Stimulated activated naive CD4-positive, alpha-beta T cell treated with Interleukin-2 at 50 U/mL for 16 hours (primary cell): ENCODE measurements at places on chromosomes 6 and 20.
A peak's percentile ranks its signal among the peaks of the same experiment; 100 is the strongest.

DNA sequence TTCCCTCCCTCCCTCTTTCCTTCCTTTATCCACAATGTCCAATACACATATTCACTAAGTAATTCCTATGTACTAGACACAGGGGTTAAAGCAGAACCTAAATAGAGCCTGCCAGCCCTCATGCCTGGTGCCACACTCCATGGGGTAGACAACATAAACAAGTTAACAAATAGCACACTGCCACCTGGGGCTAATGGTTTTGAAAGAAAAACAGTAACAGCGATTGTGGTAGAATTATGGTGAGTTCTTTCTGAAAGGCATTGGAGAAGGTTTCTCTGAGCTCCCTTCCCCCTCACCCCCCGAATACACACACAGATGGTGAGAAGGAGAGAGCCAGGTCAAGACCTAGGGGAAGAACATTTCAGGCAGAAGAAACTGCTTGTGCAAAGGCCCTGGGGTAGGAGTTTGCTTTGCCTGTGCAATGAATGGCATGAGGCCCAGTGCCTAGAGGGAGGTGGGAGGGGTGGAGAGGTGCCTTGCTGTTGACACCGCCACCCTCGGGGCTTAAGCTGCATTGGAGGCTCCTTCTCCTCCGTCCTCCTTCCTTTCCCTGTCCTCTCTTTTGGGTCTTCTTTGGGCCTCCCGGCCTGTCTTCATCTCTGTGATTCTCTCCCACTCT, 502.4 kb upstream of the SULF2 start:
- no peak for DNase-seq

DNA sequence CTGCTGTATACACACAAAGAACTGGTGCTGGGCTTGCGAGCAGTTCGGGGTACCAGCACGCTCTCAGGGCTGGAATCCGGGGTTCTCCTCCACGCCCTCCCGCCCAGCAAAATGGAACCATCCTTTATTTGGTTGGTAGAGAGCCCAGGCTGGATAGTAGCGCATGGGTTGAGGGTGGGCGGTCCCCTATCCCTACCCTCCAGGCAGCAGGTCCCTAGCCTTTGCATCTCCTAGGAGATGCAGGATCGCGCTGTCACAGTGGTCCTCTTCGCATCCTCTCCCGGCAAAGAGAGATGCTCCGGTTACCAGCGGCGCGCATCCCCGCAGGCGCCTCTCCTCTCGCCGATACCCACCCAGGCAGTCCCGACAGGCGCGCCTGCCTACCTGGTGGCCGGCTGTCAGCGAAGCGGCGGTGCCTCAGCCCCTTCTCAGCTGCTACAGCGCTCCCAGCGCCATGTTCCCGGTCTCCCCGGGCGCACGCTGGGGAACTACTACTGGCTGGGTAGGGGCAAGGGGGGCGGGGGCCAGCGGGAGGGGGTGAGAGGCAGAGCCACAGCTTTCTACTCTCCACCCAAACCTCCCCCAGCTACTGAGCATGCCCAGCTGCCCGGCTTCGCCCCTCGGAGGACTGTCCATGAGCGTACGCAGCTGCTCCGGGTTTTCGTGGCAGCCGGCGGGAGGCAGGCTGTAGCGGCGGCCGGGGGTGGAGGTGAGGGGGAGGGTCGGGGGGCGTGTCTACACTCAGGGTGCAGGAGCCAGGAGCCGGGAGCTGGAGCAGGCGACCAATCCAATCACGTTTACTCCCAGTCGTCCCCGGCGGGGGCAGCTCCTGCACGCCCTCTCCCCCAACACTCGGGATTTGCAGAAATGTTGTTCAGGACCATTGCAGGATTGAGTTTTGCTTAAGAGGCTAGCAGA, at the start of gene PAK5:
PAK5 (minus strand) TSS at position 699 of the 918 bp plus-strand sequence. CDS start 194,748 bp downstream, outside the sequence.
- no peak for DNase-seq

DNA sequence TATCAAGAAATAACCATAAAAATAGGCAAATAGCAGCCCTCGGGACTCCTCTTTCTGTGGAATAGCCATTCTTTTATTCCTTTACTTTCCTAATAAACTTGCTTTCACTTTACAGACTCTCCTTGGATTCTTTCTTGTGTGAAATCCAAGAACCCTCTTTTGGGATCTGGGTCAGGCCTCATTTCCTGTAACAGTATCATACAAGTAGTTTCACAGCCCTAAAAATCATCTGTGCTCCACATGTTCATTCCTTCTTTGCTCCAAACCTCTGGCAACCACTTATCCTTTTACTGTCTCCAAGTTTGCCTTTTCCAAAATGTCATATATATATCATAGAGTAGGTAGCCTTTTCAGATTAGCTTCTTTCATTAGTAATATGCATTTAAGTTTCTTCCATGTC, 13.5 kb upstream of the NT5E start:
- no peak for DNase-seq

DNA sequence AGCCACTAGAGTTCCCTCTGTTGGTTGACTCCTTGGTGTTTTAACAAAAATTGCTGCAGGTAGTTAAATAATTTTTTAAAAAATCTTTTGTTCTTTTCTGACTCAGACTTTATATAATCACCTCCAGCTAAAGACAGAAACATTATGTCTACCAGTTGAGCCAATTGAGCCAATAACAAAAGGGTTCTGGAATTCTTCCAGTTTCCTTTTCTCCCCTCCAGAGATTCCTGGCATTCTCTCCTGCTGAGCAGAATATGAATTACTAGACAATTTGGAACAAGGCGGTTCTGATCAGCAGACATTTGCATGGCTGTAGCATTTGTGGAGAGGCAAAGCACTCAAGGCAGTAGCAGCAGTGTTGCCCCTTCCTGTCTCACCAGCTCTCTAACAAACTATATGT, 144.0 kb upstream of the SLC35B3 start:
- no peak for DNase-seq

- no peak for DNase-seq
These were observed 206.6 kb upstream of the CST7 start for GRCh38 chr20:24742436-24742835.

- DNase-seq = peak; percentile 3
These were observed 19.2 kb downstream of the MRPS18A start for GRCh38 chr6:43668151-43669028.

GRCh38 chr6:100880853-100881706, at the start of gene ASCC3:
TSS of gene ASCC3 (minus strand) at chr6:100881329. CDS start at chr6:100867997, 13,332 bp downstream.
- DNase-seq = peak; percentile 89

DNA sequence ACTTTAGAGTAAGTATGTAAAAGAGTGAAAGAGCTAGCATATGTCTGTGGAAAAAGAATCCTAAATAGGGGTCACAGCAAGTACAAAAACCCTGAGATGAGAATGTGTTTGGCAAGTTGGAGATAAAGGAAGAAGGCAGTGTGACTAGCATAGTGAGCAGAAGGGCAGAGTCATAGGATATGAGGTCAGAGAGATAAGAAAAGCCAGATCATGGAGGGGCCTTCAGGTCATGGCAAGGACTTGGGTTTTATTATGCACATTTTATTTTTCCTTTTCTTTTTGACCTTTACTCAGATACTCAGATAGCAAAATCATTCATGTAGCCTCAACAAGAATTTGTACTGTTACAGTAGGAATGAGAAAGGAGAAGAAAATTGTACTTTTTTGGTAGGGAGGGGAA, 138.0 kb downstream of the GJA1 start:
- DNase-seq = no peak

- DNase-seq = no peak
These were observed 96.7 kb downstream of the CD109 start for GRCh38 chr6:73792738-73793137.

- no peak for DNase-seq
These were observed 31.1 kb downstream of the UTRN start for GRCh38 chr6:144315981-144316861.

- peak; percentile 25 for DNase-seq
These were observed 66.7 kb downstream of the RPP21 start for GRCh38 chr6:30411515-30412207.

- no peak for DNase-seq
These were observed 62.8 kb downstream of the SNX9 start for GRCh38 chr6:157885876-157886275.

DNA sequence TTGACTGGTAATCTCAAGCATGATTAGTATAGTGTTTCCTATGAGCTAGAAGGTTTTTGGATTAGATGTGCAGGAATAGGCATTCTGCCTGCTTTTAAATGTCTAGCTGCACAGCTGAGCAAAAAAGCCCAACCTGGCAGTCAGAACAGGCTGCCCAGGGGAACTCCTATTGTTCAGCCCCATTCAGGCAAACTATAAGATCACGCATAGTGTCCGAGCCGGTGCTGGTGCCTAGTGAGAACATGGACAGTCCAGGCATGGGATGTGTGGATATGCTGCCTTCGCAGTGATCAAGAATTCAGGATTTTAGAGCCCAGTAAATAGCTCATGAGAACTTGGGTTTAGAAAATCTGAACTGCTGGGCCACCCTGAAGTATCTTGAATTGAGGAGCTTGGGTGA, 348.8 kb downstream of the UTRN start:
- no peak for DNase-seq

DNA sequence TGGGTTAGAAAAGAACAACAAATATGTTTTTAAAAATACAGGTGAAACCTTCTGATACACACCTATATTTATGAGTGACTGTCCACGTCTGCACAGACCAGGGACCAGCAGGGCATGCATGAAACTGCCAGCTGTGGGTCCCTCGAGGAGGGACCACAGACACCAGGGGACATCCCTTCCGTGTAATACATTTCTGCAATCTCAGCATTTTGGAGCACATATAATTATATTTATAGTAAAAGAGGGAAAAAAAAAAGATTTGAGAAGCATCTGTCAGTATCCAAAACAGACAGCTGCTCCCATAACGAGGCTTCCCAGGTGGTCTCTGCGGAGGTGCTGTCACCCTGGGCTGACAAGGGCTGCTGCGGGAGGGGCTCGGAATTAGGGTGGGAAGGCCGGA, 40.2 kb downstream of the PMEPA1 start:
- DNase-seq = no peak

DNA sequence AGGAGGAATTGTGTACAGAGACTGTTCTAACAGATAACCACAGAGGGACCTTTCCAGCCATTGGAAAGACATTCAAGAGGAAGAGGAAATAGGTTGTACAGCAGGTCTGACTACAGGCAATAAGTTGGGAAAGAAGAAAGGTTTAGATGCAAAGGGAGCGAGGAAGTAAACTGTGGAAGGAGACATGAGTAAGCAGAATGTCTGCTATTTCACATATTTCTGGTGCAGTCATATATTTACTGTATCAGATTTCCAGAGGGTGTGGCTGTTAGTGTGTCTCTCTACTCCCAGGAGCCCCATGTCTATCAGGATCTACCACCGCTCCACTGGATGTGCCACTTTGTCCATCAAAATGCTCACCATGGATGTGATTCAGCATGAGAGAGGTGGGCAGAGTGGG, 25.9 kb downstream of the MRS2 start:
- DNase-seq = no peak

- no peak for DNase-seq
These were observed 58.8 kb upstream of the MPC1 start for GRCh38 chr6:166441325-166442078.

GRCh38 chr6:32637219-32637880, at the start of gene HLA-DQA1:
TSS of gene HLA-DQA1 (plus strand) at chr6:32637406. CDS start at chr6:32637459, 53 bp downstream.
- no peak for DNase-seq

DNA sequence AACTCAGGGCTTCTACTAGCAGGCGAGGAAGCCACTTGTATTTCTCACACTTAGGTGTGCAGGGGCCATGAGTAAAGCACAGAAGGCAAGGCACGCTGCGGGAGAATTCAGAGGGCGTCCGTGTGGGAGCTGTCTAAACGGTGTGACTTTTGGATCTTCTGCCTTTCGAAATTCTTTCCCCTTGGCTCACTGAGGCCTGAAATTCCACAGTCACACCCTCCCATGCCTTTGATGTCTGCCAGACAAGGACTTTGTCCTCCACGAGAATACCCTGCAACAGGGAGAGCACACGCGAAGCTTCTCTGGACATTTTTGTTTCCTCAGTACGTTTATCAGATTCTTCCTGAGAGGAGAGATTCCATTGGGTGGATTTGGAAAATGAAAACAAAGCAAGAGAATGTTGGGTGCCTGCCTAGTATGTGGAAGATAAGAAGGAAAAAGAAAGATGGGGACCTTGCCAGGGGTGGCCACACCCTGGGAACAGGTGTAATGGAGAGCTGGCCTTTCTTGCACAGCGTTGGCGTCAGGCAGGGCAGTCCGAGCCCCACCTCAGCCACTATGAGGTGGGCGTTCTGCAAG, 235.7 kb downstream of the MYLK4 start:
- no peak for DNase-seq

- peak; percentile 18 for DNase-seq
These were observed 3.1 kb upstream of the CABLES2 start for GRCh38 chr20:62409931-62410745.

GRCh38 chr6:74534465-74535211, 671.2 kb downstream of the COL12A1 start:
- DNase-seq = no peak

DNA sequence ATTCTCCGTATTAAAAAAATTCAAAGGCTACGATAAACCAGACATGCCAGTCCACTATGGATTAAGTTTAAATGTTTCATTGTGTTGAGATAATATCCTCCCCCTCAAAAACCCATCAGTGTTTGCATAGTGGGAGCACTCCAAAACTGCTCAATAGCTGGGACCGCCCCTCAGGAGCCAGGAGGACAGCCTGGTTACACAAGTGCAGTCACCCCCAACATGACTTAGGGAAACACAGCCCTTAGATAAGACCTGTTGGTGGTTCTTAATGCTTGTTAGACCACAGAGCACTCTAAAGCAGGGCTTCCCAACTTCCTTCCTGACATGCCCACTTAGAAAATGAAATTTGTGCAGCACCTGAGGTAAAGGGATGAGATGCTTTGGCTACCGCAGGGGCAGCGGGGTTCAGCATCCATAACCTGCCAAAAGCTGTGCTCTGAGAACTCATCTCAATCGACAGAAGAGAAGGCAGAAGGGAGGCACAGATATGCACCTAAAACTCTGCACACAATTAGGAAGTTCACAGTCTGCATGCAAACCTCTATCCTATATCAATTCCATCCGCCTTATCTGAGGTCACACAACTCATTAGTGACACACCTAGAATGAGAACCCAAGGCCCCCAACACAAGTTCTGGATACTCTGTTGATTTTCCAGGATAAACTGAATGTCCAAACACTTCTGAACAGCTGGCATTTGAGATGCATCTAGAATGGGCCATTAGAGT, 74.3 kb downstream of the RALGAPA2 start:
- DNase-seq = no peak

DNA sequence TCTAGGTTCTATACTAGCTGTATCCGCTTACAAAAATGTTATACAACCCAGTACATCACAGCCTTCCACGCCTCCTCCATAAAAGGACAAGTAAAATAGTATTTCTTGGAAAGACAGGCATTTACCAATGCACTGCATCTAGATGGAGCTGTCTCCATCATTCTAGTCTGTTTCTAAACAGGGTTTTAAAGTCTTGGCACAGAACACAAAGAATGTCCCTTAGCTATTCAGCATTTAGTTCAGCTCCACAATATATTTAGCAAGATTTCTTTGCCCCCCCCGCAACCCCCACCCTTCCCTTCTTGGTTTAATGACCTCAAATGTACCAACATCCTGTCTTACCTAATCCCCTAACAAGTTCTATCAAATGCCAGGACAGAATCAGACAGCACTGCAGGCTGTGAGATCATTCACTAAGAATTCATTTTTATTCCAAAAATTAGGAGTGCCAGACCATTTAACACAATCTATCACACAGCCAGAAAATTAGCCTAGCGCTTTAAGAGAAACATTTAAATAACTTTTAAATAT, 198.6 kb downstream of the BACH2 start:
- no peak for DNase-seq

- DNase-seq = no peak
These were observed 109.2 kb upstream of the CARMIL1 start for GRCh38 chr6:25169961-25170360.

GRCh38 chr6:116105247-116105646, 4.6 kb downstream of the NT5DC1 start:
- no peak for DNase-seq

- no peak for DNase-seq
These were observed 149.8 kb upstream of the JAG1 start for GRCh38 chr20:10823585-10823984.

GRCh38 chr20:21607971-21608725, 94.3 kb upstream of the NKX2-2 start:
- DNase-seq = no peak
